HCT116 (cell line): ENCODE measurements at places on chromosomes 7 and 10.

- no peak for DNase-seq
Measured at GRCh38 chr7:91054374-91054773, 209.9 kb upstream of the FZD1 start.

- no peak for DNase-seq
Measured at GRCh38 chr10:27388761-27389399, 115.2 kb upstream of the RAB18 start.

DNA sequence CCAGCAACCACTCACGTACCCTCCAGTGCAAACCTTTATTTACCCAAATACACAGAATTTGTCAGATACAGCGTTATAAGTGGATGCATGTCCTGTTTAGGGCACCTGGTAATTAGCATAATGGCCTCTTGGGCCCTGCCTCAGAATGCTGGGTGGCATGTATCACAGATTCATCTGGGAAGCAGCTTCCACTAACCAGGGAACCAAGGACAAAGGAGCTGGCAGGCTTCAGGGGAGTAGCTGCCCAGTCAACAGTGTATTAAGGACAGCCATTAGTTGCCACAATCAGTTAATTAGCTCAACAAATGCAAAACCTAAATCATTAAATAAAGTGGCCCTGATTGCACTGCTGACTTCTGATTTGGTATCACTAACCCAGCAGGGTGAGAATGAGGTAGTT, 105.7 kb downstream of the RAPGEF5 start:
- DNase-seq: no peak

- DNase-seq: no peak
Measured at GRCh38 chr7:26417911-26418413, 126.3 kb downstream of the SNX10 start.

DNA sequence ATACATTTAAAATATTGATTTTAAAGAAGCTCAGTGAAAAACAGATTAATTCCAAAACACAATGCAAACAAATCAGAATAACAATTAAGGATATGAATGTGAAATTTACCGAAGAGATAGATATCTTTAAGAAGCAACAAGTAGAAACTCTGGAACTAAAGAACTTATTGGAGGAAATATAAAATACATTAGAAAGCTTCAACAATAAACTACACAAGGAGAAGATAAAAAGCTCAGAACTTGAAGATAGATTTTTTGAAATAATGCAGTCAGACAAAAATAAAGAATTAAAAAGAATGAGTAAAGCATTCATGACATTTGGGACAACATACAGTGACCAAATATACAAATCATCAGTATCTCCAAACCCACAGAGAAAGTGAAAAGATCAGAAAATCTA, 43.2 kb downstream of the HIBADH start:
- DNase-seq: no peak

- no peak for DNase-seq
Measured at GRCh38 chr10:59175538-59176240, 754 bp upstream of the PHYHIPL start.

DNA sequence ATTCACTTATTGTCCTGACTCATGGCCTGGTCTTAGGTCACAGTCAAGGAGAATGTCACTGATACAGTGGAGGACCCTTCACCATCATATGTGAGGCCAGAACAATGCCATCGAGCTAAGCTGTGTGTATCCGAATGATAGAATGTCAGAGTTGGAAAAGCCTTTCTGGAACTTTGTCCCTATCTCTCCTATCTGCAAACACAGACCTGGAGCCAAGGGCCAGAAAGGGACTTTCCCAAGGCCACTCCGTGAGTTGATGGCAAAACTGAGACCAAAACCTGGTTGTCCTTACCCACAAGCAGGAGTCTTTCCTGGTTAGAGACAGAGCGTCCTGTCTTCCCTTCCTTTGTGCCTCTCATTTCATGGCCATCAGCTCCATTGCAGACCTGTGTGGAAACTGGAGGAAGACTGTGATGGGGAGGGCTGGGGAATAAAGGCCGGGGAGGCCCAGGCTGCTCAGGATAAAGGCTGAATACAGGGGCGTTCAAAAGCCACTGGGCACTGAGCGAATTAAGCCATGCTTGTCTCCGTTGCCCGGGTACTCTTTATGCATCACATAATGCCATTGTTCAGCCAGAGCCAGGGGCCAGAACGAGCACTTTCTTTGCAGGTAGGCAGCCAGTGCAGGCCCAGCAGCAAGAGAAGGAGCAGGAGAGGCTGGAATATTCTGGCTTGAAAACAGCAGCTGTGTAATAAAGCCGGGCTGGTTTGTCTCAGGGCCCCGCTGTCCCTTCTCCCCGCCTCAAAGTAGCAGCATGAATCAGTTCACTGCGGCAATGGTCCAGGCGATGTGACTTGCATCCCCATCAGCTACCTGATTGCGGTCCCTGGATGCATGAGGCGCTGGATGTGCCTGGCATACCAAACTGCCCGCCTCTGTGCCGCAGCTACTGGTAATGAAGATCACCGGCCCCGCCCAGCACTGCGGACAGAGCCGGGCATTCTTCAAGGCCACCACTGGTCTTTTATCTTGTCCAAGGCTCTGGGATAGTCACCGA, 143.0 kb downstream of the RPS24 start:
- DNase-seq: no peak

DNA sequence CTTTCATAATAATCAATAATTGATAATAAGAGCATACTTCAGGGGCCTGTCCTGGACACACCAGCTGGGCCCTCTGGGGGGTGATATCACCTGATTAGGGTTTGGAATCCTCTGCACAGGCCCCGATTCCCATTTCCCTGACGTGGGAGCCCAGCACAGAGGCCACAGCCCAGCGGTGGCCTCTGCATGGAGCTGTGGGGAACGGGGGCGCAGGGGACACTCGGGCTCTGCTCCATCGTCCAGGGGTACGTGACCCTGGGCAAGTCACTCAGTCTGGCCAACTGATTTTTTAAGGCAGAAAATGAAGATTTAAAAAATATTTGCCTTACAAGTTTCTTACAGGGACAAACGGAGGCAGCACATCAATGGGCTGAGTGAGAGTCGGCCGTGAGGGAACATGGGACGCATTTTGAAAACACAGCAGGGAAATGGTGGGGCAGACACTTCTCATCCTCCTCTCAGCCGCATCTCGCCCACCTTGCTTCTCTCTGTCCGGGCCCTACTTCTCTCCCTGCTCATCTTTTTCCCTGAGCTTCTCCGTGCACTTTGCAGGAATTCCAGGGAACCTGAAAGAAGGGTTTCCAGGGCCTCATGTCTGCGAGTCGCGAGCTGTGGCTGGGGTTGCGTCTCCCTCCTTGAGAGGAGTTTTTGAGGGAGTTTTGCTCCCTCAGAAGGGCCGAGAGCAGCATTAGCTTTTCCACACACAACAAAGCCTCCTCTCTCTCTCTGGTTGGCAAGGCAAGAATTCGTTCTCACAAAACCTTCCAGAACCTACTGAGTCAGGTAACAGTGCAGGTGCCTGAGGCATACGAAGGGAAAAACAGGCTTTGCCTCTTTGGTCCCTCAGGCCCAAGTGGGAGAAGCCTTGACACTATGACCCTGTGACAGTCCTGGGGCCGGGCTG, 312.0 kb downstream of the WDR37 start:
- DNase-seq: no peak

DNA sequence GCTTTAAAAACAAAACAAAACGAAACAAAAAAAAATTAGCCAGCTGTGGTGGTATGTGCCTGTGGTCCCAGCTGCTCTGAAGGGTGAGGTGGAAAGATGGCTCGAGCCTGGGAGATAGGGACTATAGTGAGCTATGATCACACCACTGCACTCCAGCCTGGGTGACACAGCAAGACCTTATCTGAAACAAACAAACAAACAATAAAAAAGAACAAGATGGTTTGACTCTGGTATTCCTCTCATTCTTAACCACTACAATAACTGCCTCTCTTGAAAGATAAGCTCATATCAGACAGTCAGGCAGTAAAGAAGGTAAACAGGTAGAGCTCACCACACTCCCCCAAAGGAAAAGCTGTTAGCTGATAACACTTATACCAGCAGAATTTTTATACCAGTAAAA, 14.1 kb upstream of the DUSP5 start:
- DNase-seq: no peak

GRCh38 chr10:69446650-69447151, 4.6 kb upstream of the TSPAN15 start:
- peak; percentile 63 for DNase-seq

DNA sequence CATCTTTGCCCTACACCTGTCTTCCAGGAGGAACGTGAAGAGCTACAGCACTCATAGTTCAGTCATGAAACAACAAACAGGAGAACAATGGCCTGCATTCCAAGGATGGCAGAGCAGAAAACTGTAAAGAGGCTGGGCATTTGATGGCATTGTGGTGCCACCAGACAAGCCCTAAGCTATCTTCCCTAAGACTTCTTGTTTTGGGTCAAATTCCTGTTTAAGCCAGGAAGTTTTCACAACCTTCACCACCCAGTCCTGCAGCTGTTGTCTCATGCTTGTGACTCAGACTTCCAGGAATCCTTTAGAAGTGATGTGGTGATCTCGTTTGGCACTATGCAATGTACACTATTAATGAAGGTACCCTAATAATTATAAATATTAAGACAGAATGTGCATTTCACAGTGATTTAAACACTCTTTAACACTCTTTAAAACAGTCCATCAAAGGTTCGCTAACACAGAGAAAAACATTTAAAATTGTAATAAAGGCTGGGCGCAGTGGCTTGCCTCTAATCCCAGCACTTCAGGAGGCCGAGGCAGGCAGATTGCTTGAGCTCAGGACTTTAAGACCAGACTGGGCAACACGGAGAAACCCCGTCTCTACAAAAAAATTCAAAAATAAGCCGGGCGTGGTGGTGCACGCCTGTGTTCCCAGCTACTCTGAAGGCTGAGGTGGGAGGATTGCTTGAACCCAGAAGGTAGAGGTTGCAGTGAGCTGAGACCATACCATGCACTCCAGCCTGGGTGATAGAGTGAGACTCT, 2.7 kb upstream of the HERPUD2 start:
- DNase-seq: no peak

DNA sequence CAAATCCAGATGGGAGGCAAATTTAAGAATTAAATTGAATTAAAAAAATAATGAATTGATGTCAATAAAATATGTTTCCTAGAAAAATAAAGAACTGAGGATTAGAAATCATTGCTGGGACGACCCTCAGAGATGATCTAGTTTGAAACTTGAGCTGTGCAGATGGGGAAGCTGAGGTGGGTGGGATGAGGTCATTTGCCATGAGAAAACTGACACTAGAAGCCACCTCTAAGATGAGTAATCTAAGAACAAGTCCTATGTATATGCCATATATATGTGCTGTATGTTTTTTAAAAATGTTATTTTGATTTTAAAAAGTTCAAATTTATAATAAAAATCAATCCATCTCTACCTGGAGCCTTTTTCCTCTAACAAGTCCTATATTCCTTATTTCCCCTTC, 135.7 kb downstream of the RSU1 start:
- DNase-seq: no peak

DNA sequence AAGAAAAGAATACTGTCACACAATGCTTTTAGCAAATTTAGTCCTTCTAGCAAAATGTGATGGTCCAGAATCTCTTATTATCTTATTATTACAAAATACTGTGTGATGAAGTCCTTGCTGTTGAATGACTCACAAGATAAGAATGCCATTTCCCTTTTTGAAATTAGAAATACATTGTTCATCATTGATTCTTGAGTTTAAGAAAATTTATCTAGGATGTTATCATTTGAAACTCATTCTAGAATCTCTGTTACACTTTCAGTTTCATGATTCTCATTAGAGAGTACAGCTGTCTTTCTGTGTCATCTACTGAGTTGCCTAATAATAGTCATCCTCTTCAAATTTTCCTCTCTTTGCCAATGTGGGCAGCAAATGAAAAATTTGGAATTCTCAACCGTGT, 9.6 kb downstream of the ZKSCAN5 start:
- DNase-seq: no peak

DNA sequence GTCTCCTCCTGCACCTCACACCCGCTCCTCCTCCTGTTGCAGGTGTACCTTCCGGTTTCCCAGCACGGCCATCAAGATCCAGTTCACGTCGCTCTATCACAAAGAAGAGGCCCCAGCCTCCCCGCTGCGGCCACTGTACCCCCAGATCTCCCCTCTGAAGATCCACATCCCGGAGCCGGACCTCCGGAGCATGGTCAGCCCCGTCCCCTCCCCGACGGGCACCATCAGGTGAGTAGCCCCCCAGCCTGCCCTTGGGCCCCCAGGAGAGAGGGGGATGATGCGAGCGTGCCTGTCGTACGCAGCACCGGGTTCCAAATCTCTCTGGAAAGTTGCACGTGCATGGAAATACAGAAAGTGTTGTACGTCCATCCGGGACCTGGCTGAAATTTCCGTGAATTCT, 34.6 kb upstream of the AP5Z1 start:
- no peak for DNase-seq

DNA sequence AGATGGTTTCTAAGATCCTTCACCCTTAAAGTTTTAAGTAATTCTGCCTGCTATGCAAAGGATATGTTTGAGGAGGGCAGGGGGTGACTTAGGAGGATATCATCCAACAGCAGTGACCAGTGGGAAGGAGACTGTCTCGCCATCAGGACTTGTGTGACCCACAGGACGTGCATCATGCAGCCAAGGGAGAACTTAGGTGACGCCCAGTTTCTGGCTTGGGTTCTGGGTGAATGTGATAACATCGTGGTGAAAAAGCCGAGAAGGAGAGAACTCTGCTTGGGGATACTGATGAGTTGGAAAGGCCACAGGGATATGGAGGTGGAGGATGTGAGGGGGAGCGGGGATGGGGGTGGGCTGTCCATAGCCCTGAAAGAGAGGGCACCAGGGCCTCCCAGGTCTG, 3.8 kb downstream of the WIPI2 start:
- DNase-seq: no peak

DNA sequence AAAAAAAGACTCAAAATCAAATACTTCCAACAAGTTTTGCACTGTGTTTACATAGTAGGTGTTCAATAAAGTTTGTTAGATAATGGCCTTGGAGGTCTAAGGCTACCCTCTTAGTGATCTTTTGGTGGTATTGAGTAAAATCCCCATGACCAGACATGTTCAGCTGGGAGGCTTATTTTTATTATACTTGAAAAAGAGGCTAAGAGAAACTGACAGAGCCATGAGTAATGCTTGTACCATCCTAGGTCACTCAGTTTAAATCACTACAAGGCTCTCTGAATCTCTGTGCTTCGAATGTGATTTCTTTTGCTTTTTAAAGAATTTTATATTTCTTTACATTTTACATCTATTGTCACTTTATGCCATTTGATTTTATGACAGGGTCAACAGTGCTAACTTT, 90.5 kb downstream of the TWIST1 start:
- DNase-seq: no peak

GRCh38 chr7:10939237-10939910, 34.3 kb upstream of the PHF14 start:
- DNase-seq: no peak

- no peak for DNase-seq
Measured at GRCh38 chr7:90846192-90846591, 250.1 kb downstream of the CDK14 start.

GRCh38 chr7:8638076-8638475, 204.7 kb downstream of the NXPH1 start:
- DNase-seq: no peak

- no peak for DNase-seq
Measured at GRCh38 chr10:87862679-87863052, 667 bp downstream of the KLLN start.
